Suprapubic skin (tissue), 4 donors: ENCODE measurements at places on chromosomes 3 and 15. TPM values are rescaled to one million over a fixed set of nuclear protein-coding genes. Genes with fewer than 3 reads are reported as not detected.

UROC1 gene
- total RNA-seq, result not detected

TNFSF10 gene
- 63.1 TPM for total RNA-seq

FYCO1 gene
- 45.3 TPM for total RNA-seq

PLS1 gene
- 4.4 TPM for total RNA-seq

MAGEL2 gene
- total RNA-seq, result not detected

ARPIN gene
- 12.0 TPM for total RNA-seq

ROBO2 gene
- 1.3 TPM for total RNA-seq

TP53BP1 gene
- 49.4 TPM for total RNA-seq

IGDCC3 gene
- total RNA-seq, result not detected

AADACL2 gene
- 73.3 TPM for total RNA-seq
